ENCODE measurements at places on chromosomes 5 and 9.

DNA sequence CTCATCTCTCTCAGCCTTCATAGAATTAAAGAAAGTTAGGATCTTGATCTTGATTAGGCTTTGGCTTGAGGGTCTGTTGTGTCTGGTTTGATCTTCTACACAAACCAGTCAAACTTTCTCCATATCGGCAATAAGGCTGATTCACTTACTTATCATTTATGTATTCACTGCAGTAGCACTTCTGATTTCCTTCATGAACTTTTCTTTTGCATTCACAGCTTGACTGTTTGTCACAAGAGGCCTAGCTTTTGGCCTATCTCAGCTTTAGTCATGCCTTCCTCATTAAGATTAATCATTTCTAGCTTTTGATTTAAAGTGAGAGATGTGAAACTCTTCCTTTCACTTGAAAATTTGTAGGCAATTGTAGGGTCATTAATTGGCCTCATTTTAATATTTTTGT, 62.8 kb downstream of the SH3RF2 start:
- DNase-seq = no peak

DNA sequence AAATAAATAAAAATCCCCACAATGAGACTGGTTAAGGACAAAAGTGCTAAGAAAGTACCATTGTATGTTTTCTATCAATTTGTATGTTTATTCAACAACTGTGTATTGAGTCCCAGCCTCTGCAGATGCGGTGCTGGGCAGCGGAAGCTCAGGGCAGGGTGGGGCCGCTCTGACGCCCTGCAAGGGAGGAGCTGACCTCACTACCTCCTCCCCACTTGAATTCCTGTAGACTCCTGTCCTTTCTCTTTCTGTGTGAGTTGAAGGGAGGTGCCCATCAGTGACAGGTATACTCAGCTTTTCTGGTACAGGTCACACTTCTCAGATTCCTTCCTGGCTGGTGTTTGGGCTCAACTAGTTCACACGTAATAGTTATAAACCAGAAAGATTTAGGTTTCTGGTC, 27.0 kb downstream of the ANGPTL2 start:
- no peak for DNase-seq

- no peak for DNase-seq
Observed at GRCh38 chr5:57889558-57889957, 406.9 kb upstream of the ACTBL2 start.

DNA sequence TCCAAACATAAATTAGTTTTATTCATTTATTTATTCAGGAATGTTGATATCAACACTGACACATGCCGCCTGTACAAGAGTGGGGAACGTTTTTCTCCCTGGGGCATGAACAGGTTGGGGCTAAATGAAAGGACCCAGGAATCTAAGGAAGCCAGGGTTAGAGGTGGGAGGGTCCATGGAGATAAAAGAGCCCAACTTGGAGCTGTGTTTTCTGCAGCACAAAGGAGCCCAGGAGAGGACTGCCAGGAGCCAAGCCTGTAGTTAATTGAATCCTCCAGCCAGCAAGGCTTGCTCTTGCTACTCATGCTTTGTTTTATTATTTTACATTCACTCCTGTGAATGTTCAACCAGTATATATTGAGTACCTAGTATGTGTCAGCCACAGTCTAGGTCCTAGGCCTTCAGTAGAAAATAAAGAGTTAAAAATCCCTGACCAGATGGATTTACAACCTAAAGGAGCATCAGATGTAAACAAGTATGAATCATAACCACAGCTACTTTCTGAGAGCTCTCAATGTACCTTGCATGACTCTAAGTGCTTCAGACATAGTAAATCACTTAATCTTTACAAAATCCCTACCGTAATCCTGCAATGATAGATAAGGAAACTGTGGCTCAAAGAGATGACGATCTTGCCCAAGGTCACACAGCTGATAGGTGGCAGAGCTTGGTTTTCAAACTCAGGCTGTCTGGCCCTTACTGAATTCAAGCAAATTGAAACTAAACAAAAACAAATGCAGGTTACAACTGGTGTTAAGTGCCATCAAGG, 69.8 kb downstream of the ASTN2 start:
- DNase-seq = no peak

DNA sequence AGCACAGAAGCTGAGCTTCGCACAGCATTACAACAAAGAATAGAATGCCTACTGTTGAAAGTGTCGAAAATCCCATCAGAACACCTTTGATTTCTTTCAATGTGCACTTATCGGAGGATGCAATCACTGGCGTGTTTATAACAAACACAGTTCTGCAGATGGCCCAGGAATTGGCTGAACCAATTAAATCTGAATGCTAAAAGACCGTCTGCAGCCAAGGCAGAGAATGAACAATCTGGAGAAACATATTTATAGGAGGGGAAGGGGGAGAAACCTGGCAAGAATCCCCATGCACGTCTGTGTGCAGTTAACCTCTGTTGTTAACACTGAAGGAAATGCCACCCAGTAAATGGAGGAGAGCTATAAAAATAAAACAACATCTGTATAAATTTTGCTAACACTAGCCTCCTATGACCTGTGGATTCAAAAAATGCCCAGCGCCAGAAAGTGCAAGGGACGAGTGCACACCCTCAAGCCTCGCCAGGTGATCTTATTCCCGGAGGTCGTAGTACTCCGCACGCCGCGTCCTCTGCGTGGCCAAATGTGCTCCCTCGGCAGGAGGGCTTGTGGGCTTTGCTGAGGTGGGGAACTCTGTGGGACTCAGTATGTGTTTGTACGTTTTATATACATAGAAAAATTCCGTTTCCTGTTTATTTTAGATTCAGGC, 56.8 kb downstream of the PTCH1 start:
- DNase-seq = no peak

DNA sequence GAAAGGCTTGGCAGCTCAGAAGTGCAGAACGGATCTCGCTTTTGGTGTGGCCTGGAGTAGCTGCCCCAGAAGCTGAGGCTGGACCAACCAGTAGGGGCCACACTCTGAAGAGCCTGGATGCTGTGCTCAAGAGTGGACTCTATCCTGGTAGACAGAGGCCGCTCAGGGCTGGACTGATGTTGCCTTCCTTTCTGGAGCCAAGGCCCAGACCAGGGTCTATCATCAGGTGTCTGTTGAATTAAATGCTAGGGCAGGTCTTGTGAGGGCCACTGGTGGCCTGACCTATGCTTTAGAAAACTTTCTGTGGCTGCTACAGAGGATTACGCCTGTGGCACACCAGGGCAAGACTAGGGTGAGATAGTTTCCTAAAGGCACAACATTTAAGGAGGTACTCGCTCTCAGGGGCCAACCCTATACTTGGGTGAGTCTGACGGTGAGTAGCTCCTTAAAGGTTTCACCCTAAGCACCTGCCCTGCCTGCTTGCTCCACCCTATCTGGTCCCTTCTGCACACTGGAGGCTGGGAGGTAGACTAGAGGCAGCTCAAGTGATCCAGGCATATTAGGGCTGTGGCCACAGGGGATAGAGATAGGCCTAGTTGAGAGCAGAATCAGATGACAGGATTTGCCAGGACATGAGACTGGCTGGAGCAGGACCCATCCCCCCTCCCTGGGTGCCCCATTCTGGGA, 9.8 kb upstream of the IRF1 start:
- no peak for DNase-seq

DNA sequence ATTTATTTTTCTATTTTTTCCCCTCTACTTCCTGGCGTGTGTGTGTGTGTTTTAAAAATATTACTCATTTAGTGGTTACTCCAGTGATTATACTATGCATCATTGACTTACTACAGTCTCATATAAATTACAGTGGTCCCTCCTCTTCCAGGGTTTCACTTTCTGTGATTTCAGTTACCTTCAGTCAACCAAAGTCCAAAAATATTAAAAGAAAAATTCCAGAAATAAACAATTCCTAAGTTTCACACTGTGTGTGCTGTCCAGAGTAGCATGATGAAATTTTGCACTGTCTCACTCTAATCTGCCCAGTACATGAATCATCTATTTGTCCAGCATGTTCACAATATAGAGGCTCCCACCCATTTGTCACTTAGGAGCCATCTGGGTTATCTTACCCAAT, 47.4 kb upstream of the CCDC112 start:
- no peak for DNase-seq

GRCh38 chr5:109762821-109763220, 73.1 kb downstream of the MAN2A1 start:
- DNase-seq = no peak

DNA sequence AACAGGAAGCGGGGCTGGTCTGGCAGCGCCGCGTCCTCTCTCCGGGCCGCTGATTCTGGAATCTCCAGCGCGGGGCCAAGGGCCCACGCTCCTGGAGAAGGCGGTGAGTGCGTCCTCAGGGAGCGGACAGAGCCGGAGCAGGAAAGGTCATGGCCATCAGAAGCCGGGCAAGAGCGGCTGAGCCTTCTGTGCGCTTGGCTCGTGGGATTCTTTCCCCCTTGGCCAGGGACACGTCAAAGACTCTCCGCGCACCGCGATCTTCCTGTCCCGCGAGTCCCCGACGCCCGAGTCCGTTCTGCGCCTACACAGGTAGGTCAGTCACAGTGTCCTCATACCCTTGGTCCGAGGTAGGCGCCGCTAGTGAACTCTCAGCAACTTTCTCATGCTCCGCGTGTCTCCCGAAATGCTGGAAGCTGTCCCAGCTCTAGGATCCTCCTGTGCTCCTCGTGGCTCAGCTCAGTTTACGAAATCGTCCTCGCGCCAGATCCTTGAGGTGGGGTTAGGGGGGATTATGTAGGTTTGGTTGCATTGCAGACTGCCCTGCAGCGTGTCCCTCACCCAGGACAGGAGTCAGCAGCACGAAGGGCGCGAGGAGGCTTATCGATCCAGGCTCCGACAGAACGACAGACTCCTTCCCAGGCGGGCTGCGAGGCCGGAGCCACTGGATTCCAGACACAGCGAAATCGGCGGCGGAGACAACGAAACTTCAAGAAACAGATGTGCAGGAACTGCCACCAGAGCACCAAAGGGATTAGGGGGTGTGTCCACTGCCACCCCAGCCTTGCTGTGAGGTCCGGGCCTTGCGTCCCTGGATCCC, 8.7 kb downstream of the LHX6 start:
- DNase-seq = no peak

GRCh38 chr9:117733465-117733864, 29.3 kb downstream of the TLR4 start:
- DNase-seq = no peak

DNA sequence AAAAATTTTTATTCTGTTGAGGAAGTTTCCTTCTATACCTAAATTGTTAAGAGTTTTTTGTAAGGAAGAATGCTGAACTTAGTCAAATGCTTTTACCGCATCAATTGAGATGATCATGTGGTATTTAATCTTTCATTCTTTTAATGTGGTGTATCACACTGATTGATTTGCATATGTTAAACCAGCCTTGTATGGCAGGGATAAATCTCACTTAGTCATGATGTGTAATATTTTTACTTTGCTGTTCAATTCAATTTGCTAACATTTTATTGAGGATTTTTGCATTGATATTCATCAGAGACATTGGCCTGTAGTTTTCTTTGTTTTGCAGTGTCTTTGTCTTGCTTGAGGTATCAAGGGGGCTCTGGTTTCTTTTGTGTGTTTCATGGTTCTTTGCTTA, 125.3 kb upstream of the MEF2C start:
- no peak for DNase-seq

DNA sequence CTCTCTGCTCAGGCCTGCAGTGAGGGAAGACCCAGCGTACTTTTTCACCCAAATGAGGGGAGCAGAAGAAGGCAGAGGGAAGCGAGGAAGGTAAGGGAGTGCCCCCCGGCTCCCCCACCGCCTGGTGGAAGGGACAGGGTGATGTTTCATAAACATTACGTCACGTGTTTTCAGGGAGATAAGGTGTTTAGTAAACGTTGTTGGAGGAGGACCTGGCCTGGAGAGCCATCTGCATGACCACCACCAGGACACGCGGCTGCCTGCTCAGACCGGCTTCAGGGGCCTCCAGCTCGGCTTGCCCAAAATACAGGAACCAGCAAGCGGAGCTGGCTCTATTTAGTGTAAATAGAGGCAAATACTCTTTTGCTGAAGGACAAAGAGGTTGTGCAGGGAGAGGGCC, 40.0 kb upstream of the C5orf58 start:
- DNase-seq = no peak

GRCh38 chr9:114200721-114201300, 45.5 kb downstream of the COL27A1 start:
- DNase-seq = no peak

Data from substantia nigra (tissue), 51 donors.